ENCODE measurements at places on chromosomes 6 and 20.

DNA sequence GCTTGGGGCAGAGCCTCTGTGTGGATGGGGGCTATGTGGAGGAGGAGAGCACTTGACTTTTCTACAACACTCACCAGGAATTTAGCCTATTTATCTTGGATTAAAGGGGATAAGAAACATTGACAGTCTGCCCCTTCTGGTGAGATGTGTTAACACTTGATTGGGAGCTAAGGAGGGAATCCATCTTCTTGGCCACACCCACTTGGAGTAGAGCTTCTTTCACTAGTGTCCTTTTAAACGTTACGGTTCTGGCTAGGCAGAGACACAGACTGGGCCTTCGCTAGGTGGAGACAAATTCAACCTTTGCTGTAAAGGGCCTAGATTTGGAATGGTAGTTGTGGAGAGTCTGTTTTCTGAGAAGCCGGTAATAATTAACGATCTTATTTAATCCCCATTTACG, 15.5 kb upstream of the TPBG start:
- no peak for DNase-seq

GRCh38 chr20:49676581-49677291, 36.9 kb downstream of the B4GALT5 start:
- DNase-seq = peak; percentile 49

- no peak for DNase-seq
These were observed 118.6 kb downstream of the EDN1 start for GRCh38 chr6:12408752-12409151.

- no peak for DNase-seq
These were observed 94.3 kb upstream of the NKX2-2 start for GRCh38 chr20:21607971-21608725.

GRCh38 chr6:132475925-132476324, 37.0 kb downstream of the STX7 start:
- no peak for DNase-seq

DNA sequence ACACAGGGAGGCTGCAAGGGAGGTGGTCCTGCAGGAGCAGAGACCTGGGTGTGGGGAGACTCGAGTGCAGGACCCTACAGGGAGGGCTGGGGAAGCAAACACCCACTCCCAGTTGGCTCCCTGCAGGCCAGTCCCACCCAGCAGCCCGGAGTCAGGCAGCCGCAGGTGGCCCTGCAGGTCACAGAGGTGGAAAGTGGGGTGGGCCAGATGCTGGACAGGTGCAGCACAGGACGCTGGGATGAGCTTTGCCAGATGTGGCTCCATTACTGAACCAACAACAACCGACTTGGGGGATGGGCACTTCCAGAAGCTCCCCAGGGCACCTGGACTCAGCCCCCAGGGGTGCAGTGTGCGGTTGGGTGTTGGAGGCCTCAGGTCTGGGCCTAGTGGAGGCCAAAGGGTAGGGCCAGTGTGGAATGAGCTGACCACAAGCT, 26.6 kb upstream of the MYT1 start:
- DNase-seq = no peak

GRCh38 chr6:45094831-45095230, 233.3 kb upstream of the RUNX2 start:
- DNase-seq = no peak

DNA sequence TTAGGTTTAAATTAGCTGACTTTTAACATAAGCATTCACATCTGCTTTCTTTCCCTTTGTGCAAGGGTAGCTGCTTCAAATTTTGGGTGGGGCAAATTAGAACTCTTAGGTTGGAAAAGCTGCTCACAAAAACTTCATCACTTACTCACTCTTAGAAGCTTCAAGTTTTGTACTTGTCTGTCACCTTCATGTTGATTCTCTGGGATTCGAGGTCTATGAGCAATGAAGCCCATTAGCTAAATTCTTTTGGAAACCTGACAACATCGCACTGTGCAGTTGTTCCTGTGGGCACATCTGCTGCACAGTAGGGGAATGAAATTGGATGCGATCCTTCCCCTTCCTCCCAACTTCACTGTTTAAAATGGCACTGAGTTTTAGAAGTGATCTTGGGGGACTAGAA, 156.1 kb downstream of the UBE3D start:
- DNase-seq = no peak

- DNase-seq = no peak
These were observed 66.9 kb downstream of the FAXC start for GRCh38 chr6:99282479-99283062.

DNA sequence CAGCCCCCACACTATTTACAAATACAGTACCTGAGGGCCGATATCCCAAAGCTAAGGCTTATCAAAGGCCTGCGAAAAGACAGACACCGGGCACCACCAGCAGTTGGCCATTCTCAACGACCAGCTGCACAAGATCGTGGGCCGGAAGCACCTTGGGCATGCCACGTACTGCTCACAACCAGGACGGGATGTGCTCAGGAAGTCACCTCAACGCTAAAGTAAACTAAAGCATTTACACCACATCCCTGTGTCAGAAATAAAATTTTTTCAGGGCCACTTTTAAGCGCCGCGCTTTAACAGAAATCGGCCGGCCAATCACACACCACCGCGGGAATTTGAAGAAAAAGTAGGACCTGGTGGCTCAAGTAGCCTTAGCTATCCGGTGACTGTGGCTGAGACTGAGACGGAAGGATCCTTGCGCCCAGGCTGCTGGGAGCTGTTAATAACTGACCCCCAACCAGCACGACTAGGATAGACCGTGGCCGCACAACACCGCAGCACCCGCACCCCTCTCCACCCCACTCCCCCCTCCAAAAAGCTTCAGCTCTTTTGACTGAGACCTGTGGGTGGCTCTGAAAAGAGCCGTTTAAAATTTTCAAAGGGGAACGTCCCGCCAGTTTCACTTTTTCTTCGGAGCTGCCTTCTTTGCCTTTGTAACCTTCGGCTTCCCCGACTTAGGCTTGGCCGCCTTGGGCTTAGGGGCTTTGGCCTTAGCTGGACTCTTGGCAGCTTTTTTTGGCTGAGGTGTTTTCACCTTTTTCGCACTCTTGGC, 131.2 kb upstream of the BTN3A2 start:
- DNase-seq = peak; percentile 60

DNA sequence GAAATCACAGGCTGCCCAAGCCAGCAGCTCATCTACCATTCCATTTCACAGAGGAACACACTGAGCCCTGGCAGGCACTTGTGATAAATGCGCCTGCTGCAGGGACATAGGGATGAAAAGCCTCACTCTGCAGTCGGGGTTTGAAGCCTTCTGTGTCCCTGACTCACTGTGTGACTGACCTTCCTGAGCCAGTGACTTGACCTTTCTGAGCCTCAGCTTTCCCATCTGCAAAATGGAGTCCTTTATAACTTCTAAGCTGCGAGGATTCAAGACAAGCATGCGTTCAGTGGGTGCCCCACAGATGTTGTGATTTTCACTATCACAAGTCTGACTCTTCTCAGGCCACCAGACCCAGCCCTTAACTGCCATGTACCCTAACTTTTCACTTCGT, 5.5 kb downstream of the TGM2 start:
- no peak for DNase-seq

DNA sequence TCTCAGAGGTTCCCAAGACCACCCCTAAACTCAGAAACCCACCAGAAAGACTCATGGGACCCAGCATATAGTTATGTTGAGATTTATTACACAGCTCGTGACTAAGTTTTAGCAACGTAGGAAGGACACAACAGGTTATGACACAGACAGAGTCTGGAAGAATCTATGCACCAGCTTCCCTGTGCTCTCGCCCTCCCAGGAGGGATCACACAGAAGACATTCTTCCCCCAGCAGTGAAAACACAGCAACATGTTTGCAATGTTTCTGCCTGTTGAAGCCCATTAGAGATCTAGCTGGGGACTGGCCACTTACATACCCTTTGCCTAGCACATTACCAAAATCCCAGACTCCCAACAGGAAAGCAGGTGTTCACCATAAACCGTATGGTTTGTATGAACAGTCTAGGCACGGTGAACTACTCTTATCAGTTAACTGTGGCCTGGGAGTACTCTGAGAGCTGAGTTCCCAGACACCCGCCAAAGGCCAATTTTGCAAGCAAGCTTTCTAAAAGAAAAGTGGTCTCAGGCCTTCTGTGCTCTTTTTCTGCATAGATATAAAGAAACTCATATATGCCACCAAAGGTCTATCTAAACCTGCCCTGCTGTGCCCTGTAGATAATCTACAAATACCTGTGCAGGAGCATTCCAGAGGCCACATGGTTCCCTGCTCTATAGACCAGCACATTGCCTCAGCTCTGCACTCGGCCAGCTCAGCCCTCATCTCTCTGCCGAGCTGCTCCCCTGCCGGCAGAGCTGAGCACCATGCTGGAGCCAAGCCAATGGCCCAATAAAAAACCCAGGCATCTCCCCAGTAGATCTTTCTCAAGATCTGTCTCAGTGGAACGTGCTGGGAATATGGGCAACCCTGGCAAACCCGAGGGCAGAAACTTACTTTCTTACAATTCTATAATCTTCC, 69.6 kb upstream of the SMIM28 start:
- DNase-seq = no peak

GRCh38 chr20:3072530-3073250, 1.3 kb downstream of the OXT start:
- no peak for DNase-seq
